SIG-M5 (cell line): ENCODE measurements at places on chromosomes 16 and 17.

GRCh38 chr16:21654466-21654865 is 2.1 kb upstream of the IGSF6 start:
- no peak for DNase-seq

- DNase-seq, result no peak
Measured at GRCh38 chr16:47979164-47979520, 176.7 kb downstream of the ABCC12 start.

GRCh38 chr16:5008311-5008731 is 25.4 kb downstream of the NAGPA start:
- DNase-seq, result no peak

- no peak for DNase-seq
Measured at GRCh38 chr17:31320241-31320640, 1.2 kb downstream of the EVI2A start.

DNA sequence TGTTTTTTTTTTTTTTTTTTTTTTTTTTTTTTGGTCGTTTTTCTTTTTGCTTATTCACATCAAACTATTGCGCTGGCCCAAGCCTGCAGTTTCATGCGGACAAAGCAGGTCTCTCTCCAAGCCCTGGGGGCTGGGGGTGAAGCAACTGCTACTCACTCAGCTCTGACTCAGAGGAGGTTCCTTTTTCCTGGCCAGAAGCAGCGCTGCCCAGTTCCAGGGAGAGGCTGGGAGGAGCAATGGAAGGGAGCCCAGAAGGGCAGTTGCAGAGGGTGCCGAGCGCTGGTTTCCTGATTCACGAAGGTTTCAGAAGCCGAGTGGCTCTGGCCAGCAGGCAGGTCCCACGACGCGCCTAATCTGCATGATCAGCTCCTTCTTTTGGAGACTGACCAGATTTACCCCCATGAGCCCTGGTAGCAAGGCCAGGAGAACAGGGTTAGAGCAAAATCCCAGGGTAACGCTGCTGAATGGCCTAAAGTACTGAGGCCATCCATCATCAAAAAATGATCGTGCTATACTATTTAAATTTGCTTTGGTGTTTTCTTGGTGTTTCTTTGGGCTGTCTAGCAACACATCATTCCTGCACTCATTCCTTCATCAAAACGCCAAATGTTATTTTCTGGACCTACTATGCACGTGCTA is 144.7 kb upstream of the SOX9 start:
- no peak for DNase-seq
